Spinal cord (tissue), 10 donors: ENCODE measurements at places on chromosomes 3 and 15. TPM values are rescaled to one million over a fixed set of nuclear protein-coding genes. Genes with fewer than 3 reads are reported as not detected.

DNA sequence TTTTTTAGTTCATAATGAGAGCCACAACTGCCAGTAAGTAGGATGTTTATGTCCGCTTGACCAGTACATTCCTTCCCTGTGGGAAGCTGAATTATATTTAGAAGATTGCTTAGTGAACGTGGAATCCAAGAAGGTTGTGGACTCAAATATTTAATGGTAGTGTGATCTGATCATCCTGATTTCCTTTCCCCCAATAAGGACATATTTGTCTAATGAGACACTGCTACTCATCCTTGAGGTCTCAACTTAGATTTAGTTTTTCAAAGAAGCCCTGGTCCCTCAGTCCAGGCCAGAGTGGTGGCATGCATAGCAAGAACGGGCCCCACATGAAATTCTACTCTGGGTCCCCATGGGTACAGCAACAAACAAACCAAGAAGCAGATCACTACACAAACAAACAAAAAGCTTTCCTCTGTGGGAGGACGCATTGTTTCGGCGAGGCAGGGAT, 60.8 kb downstream of the USP13 start:
- H3K4me3 ChIP-seq: no peak overlapping the region
- peak overlapping the region; percentile 33 for H3K27ac ChIP-seq
- no peaks in the 10 kb centered on the region for H3K4me1 ChIP-seq
- H3K27me3 ChIP-seq: no peaks in the 10 kb centered on the region
- DNase-seq: no peak

DNA sequence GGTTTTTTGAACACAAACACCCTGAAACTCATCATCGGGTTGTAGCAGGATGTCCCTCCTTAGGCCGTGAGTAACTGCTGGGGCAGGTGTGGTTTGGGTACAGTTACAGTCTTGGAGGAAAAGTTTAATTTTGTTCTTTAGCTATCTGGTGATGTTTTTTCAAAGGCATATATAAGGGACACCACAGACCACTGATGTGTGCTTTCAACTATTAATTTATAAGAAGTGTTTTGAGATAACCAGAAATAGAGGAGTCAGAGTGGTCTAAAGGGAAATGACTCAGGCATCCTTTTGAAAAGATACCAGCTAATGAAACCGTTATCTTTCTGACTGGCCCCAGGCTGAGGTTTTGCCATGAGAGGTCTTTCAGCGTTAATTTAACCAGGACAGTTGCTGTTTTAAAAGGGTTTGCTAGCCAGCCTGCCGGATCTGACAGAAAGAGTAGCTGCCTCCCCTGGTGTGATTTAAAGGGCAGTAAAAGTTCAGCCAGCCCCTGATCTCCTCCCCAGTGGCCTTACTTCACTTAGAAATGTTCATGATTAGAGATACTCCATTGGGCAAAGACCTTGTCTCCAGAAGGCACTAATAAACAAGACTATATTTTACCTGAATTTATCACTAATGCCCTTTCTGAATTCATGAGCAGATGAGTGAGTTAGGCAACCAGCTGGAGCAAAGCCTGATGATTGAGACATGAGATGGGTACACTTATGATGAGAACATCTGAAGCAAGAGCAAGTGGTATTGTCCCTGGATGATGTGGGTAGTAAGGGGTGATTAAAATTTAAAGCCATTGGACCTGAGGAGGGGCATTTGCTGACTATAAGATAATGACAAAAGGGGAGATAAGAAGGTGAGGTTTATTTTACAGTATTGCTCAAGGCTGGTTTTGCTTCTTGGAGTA, 482.5 kb upstream of the TBL1XR1 start:
- no peaks in the 10 kb centered on the region for H3K27me3 ChIP-seq
- no peaks in the 10 kb centered on the region for H3K4me1 ChIP-seq
- DNase-seq: no peak

Gene IL1RAP
- total RNA-seq: 26.0 TPM

DNA sequence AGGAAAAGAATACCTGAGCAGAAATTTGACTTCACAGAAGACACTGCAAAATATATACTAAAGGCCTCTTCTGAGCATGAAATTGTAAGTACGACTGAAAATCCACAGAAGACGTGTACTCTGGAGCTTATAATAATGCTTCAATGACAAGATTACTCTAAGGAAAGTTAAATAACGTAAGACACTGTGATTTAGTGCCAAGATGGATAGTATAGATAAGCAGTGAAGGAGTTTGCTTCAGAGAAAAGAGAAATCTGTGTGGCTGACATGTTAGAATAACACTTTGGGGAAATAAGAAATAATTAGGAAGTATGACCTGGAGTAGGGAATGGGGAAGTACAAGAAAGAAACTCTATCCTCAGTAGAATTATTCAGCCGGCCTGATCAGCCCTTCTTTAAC, 28.9 kb downstream of the ALDH1A2 start:
- H3K4me3 ChIP-seq: no peak overlapping the region
- no peaks in the 10 kb centered on the region for H3K36me3 ChIP-seq
- H3K27ac ChIP-seq: no peak overlapping the region
- H3K4me1 ChIP-seq: no peaks in the 10 kb centered on the region

- H3K27me3 ChIP-seq: no peaks in the 10 kb centered on the region
- H3K4me1 ChIP-seq: no peaks in the 10 kb centered on the region
- H3K27ac ChIP-seq: no peak overlapping the region
- DNase-seq: no peak
- peaks cover 12% of the 10 kb centered on the region for H3K36me3 ChIP-seq
Observed at GRCh38 chr15:65653801-65654521, 32.2 kb downstream of the SLC24A1 start.

DNA sequence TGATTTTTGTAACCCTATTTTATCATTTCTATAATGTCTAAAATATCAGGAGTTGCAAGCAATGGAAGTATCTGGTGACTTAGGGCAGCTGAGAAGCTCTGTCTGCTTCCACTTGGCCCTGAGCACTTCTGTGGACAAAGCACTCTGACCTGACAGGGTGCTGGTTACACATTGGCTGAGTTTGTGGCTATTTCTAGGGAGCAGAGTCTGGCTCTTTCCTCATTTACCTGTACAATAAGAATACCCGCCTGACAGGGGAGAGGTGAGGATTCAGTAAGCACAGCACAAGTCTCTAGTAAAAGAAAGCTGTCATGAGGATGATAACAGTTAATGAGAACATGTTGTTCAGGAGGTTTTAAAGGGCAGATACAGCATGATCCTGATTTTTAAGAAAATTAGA, 33.3 kb upstream of the SPESP1 start:
- DNase-seq: no peak
- H3K4me1 ChIP-seq: no peaks in the 10 kb centered on the region
- H3K36me3 ChIP-seq: no peaks in the 10 kb centered on the region
- no peaks in the 10 kb centered on the region for H3K27me3 ChIP-seq
- no peak overlapping the region for H3K27ac ChIP-seq

GRCh38 chr3:13580256-13581023, 31.5 kb downstream of the FBLN2 start:
- H3K36me3 ChIP-seq: no peaks in the 10 kb centered on the region
- H3K27ac ChIP-seq: no peak overlapping the region
- no peaks in the 10 kb centered on the region for H3K27me3 ChIP-seq
- no peak for DNase-seq
- no peak overlapping the region for H3K4me3 ChIP-seq
- H3K4me1 ChIP-seq: peaks cover 22% of the 10 kb centered on the region

- no peak for DNase-seq
- H3K36me3 ChIP-seq: no peaks in the 10 kb centered on the region
- H3K27ac ChIP-seq: no peak overlapping the region
- H3K27me3 ChIP-seq: peaks cover 30% of the 10 kb centered on the region
- peak overlapping the region; percentile 49 for H3K4me3 ChIP-seq
Observed at GRCh38 chr15:63041402-63041973, 1.1 kb upstream of the TPM1 start.

- peak overlapping the region; percentile 65 for H3K27ac ChIP-seq
- peak overlapping the region; percentile 89 for H3K4me3 ChIP-seq
- DNase-seq: no peak
- peaks cover 19% of the 10 kb centered on the region for H3K36me3 ChIP-seq
Observed at GRCh38 chr15:50909010-50909317, 481 bp downstream of the AP4E1 start.

DNA sequence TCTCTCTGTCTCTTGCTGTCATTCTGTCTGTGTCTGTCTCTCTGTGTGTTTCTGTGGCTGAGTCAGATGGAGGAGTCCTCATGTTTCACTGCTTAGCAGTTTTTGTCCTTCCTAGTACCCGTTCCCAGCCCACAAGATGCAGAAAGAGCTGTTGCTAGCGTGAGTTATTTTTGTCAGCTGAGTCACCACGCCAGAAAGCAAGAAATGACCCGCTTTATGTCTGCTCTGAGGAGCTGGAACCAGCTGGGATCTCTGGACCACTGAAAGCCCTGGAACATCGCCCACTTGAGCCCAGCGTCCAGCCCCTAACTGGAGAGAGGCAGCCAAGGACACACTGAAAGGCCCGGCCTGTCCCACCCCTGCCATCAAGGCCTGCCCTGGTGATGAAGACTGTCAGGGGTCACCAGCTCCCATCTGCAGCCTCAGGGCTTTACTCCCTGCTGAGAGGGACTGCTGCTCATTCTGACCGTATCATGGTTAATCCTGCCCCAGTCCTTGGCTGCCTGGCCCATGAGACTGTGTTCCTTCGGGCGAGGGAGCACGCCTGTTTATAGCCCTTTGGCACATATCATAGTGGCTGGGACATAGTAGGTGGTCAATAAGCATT, 101.7 kb upstream of the TPM1 start:
- no peaks in the 10 kb centered on the region for H3K36me3 ChIP-seq
- no peaks in the 10 kb centered on the region for H3K27me3 ChIP-seq
- H3K4me1 ChIP-seq: peaks cover 14% of the 10 kb centered on the region

GRCh38 chr3:80470433-80470832, 702.6 kb upstream of the ROBO1 start:
- H3K36me3 ChIP-seq: no peaks in the 10 kb centered on the region
- H3K27ac ChIP-seq: no peak overlapping the region
- no peaks in the 10 kb centered on the region for H3K4me1 ChIP-seq
- H3K27me3 ChIP-seq: no peaks in the 10 kb centered on the region

- H3K4me1 ChIP-seq: no peaks in the 10 kb centered on the region
- no peak overlapping the region for H3K27ac ChIP-seq
- DNase-seq: no peak
- H3K27me3 ChIP-seq: no peaks in the 10 kb centered on the region
Observed at GRCh38 chr3:105965384-105965783, 96.6 kb upstream of the CBLB start.

DNA sequence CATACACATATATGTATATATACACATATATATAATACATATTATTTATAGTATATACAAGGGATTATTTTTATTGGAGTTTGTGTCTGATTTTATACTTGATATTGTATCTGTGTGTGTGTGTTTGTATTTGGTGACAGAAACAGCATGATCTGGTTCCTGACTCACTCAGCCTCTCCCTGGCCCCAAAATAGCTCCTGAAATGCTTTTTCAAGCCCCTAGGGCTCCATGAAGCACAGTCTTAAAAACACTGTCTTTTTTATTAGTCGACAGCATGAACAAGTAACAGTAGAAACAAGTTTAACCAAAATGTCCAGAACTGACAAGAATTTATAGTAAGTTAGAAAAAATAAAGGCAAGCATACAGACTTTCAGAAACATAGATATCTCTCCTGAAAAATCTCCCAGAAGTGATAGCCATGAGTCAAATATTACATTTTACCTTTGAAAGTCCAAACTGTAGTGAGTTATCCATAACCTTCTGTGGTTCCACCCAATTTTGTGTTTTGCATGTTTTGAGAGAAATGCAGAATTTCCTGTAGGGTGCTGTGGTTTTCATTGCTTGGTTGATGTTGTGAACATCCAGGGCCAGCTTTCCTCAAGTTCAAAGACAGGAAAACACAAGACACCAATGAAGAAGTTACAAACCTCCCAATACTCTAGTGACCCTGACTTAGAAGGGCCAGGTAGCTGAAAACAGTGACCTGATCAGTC, 98.5 kb upstream of the CCDC80 start:
- H3K36me3 ChIP-seq: no peaks in the 10 kb centered on the region
- no peaks in the 10 kb centered on the region for H3K27me3 ChIP-seq
- no peaks in the 10 kb centered on the region for H3K4me1 ChIP-seq
- H3K4me3 ChIP-seq: no peak overlapping the region
- no peak for DNase-seq

Gene DPH6
- total RNA-seq: 22.9 TPM

DNA sequence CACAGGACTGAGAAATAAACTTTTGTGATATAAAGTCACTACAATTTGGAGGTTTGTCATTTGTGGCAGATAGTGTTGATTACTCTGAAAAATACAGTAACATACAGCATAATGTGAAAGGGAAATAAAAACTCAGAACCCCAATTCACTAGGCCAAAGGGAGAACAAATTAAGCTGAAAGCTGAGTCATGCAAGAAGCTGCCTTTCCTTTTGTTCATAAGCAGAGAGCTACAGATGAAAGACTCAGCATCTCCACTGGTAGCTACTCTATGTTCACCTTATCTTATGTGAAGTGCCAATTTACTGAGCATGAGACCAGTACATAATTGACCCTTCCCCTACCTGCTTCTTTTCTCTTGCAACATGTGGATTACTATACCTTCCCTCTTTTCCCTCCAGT, 19.3 kb upstream of the SLTM start:
- H3K36me3 ChIP-seq: no peaks in the 10 kb centered on the region
- H3K27ac ChIP-seq: no peak overlapping the region
- no peaks in the 10 kb centered on the region for H3K4me1 ChIP-seq
- H3K27me3 ChIP-seq: no peaks in the 10 kb centered on the region
- DNase-seq: no peak

- no peak overlapping the region for H3K27ac ChIP-seq
- H3K36me3 ChIP-seq: no peaks in the 10 kb centered on the region
- no peaks in the 10 kb centered on the region for H3K4me1 ChIP-seq
- H3K4me3 ChIP-seq: no peak overlapping the region
Observed at GRCh38 chr15:76565366-76565765, 228.8 kb downstream of the ISL2 start.

DNA sequence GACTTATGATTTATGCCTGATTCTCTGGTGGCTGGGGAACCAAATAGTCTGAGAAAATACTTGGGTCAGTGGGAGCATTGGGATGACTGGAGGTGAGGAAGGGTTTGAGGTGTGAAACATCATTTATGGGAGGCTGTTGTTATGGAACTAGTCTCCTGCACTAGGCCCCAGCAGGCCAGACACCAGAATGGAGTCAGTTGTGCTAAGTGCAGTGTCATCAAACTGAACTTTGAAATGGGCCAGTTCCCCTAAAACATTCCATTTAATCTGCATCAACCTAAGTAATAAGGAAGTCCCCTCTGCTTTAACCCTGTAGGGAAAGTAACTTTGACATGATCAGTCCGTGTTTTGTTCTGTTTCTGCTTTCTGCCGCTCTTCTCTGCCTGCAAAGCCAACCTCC, 44.9 kb upstream of the KLHL25 start:
- H3K36me3 ChIP-seq: no peaks in the 10 kb centered on the region
- H3K4me1 ChIP-seq: peaks cover 9% of the 10 kb centered on the region
- H3K27me3 ChIP-seq: no peaks in the 10 kb centered on the region
- H3K4me3 ChIP-seq: no peak overlapping the region
- no peak overlapping the region for H3K27ac ChIP-seq

DNA sequence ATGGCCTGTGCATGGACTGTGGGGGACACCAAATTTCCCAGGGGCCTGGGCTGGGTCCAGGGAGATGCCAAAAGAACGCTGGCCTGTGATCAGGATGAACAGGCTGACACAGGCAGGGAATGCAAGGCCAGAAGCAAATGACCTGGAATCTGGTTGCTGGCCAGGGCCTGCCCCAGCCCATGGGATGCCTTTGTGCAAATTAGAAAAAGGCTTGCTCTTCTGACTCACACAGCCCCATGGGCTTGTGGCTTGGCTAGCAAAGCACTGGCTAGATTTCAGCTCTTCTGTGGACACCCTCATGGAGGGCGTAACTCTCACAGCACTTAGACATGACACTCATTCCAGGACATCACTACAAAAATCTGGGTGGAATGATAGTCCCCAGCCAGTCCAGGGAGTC, 356.0 kb downstream of the SHQ1 start:
- no peaks in the 10 kb centered on the region for H3K36me3 ChIP-seq
- peaks cover 7% of the 10 kb centered on the region for H3K4me1 ChIP-seq
- H3K4me3 ChIP-seq: no peak overlapping the region
- no peak overlapping the region for H3K27ac ChIP-seq

Gene NR2E3
- 0.72 TPM for total RNA-seq

Gene ADAMTS7
- total RNA-seq: 4.9 TPM
